ENCODE measurements at places on chromosomes 13 and 19.

- no peak for DNase-seq
These were observed 259.2 kb downstream of the RFC3 start for GRCh38 chr13:34076943-34077703.

DNA sequence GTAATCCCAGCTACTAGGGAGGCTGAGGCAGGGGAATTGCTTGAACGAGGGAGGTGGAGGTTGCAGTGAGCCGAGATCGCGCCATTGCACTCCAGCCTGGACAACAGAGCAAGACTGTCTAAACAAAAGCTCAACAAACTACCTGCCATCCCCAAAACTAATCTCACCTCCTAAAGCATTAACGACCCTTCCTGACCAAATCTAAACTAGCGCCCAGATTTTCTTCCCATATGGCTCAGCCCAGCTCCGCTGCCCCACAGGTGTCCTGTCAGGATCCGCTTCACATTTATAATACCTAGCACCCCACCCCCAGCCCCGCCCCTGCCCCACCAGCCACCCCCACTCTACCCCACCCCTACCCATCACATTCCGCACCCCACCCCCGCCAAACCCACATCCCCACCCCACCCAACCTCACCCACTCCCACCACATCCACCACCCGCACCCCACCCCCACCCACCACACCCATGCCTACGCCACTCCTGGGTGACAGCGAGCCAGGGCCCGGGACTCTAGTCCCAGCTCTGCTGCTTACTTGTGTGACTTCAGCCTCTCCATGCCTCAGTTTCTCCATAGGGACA, 599 bp downstream of the C19orf12 start:
- DNase-seq: no peak

DNA sequence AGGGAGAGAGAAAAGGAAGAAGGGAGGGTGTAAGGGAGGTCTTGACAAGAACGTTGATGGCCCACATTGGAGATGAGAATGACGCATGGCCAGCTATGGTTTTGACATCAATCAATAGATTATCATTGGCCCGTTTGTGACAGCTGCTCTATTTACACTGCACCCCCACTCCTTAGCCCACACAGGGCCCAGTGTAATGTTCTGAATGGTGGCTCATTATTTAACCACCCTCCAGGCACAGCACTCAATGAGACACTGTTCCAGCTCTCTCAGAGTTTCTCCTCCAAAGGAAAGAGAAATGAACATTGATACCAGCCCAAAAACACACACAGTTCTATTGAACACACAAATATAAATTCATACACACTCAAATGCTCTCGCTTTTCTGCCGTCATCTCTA, 173.0 kb upstream of the IPO5 start:
- no peak for DNase-seq

- peak; percentile 27 for DNase-seq
These were observed 666 bp downstream of the POMP start for GRCh38 chr13:28659621-28659970.

DNA sequence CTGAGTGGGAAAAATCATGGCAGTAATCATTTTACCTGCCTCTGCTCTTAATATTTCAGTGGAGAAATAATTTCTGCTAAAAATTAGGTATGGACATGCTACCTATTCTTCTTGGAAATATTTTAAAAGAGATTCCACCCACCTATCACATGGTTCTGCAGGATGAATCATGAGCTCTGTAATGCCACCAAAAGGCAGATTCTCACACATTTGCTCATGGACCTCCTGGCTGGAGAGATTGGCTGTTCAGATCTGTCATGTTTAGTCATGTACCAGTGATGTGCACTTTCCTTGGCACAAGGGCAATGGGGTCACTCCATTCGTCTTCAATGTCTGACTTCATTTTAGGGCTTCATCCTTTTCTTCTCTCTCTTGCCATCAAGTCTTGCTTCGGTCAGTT, 101.8 kb upstream of the MBNL2 start:
- DNase-seq: no peak

DNA sequence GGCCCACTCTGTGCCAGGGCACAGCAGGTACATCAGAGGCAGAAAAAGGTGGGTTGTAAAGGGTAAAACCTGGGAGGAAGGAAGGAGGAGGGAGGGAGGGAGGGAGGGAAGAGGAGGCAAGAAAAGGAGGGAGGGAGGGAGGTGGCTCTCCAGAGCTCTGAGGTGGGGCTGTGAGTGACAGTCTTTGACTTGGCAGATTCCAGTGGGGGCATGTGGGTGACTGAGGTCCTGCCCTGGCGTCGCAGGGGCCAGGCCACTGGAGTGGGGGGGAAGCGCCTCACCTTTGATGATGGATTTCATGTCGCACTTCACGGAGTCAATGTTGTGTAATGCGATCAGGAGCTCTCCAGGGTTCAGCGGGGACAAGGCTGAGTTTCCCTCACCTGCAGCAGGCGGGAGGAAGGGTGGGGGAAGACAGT, 6.0 kb upstream of the RSPH6A start:
- no peak for DNase-seq
